ENCODE measurements at places on chromosomes 16 and 17. TPM values are rescaled to one million over a fixed set of nuclear protein-coding genes. Genes with fewer than 3 reads are reported as not detected.

GRCh38 chr17:17067257-17067656 is 25.0 kb downstream of the MPRIP start:
- no peaks in the 10 kb centered on the region for H3K27me3 ChIP-seq
- no peaks in the 10 kb centered on the region for H3K36me3 ChIP-seq
- no peak for DNase-seq
- H3K27ac ChIP-seq = no peak overlapping the region
- peaks cover 36% of the 10 kb centered on the region for H3K4me1 ChIP-seq
- H3K4me3 ChIP-seq = no peak overlapping the region

The ADAD2 gene
- total RNA-seq = not detected

The ZFP3 gene
- total RNA-seq = 0.21 TPM

DNA sequence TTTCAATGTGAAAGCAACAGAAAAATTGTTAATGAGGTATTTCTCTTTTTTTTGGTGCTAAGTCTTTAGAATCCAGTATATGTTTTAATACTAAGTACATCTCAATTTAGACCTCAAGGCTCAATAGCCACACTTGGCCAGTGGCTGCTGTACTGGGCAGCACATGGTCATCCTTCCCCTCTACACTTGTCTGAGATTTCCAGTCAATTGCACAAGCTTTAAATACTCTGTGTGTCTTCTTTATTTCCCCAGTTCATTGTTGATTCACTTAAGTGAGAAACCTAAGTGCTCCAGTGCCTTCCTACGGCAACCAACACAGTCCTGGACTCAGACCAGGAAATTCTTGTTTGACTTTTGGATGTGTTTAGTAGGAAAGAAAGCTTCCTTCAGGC is 62.2 kb downstream of the TNRC6C start:
- no peak overlapping the region for H3K4me3 ChIP-seq
- no peak overlapping the region for H3K27ac ChIP-seq
- H3K36me3 ChIP-seq = no peaks in the 10 kb centered on the region
- no peak for DNase-seq
- no peaks in the 10 kb centered on the region for H3K27me3 ChIP-seq

DNA sequence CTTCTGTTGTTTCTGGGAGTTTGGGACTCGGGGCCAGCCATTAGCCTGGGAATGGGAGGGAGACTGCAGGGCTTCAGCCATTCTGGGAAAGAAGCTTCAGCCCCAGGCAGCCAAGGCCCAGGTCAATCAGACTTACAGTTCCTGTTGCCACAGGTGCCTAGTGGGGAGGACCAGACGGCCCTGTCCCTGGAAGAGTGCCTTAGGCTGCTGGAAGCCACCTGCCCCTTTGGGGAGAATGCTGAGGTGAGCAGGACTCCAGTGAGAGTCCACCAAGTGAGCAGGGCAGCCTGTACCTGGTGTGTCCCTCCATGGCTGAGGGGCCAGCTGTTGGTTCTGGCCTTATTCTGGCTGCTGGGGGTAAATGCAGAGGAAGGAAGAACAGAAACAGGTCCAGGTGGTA is 8.7 kb downstream of the NFE2L1 start:
- H3K27me3 ChIP-seq = no peaks in the 10 kb centered on the region
- no peak overlapping the region for H3K27ac ChIP-seq
- no peak for DNase-seq
- H3K36me3 ChIP-seq = peaks cover 70% of the 10 kb centered on the region
- H3K4me3 ChIP-seq = no peak overlapping the region

The LPCAT2 gene
- total RNA-seq = 44.2 TPM

The ZACN gene
- not detected for total RNA-seq

The FBXO39 gene
- not detected for total RNA-seq

The GRB7 gene
- 1.6 TPM for total RNA-seq

GRCh38 chr17:41186872-41187271 is 2.2 kb upstream of the KRTAP4-1 start:
- no peak for DNase-seq
- H3K27me3 ChIP-seq = no peaks in the 10 kb centered on the region
- no peaks in the 10 kb centered on the region for H3K4me1 ChIP-seq
- no peak overlapping the region for H3K4me3 ChIP-seq
- no peaks in the 10 kb centered on the region for H3K36me3 ChIP-seq
- H3K27ac ChIP-seq = no peak overlapping the region

GRCh38 chr16:48393485-48394354 is 8.5 kb upstream of the SIAH1 start:
- no peaks in the 10 kb centered on the region for H3K27me3 ChIP-seq
- no peaks in the 10 kb centered on the region for H3K4me1 ChIP-seq
- H3K4me3 ChIP-seq = no peak overlapping the region
- H3K36me3 ChIP-seq = no peaks in the 10 kb centered on the region
- no peak overlapping the region for H3K27ac ChIP-seq
- DNase-seq = peak; percentile 65

DNA sequence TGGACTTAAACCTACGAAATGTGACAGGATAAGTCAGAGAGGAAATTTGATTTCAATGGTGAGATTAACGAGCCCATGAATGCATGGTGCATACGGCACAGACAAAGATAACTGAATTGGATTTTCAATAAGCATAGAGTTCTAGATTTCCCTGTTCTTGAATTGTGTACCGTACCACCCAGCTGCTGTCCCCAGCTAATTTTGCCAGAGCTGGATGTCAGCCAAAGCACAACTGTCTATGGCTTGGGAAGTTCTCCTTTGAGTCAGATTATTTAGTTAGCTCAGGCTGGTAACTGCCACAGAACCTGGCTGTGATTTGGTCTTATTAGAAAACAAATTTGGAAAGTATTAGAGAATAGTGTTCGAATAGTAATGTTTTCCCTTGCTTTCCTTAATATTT is 143.1 kb downstream of the CDH13 start:
- no peak for DNase-seq
- peaks cover 13% of the 10 kb centered on the region for H3K4me1 ChIP-seq
- no peaks in the 10 kb centered on the region for H3K27me3 ChIP-seq
- H3K27ac ChIP-seq = no peak overlapping the region
- no peaks in the 10 kb centered on the region for H3K36me3 ChIP-seq

GRCh38 chr16:23351360-23351759 is 49.3 kb downstream of the SCNN1B start:
- no peak overlapping the region for H3K27ac ChIP-seq
- no peaks in the 10 kb centered on the region for H3K27me3 ChIP-seq
- no peaks in the 10 kb centered on the region for H3K4me1 ChIP-seq
- H3K4me3 ChIP-seq = no peak overlapping the region
- DNase-seq = no peak
- H3K36me3 ChIP-seq = no peaks in the 10 kb centered on the region

The BEAN1 gene
- not detected for total RNA-seq

DNA sequence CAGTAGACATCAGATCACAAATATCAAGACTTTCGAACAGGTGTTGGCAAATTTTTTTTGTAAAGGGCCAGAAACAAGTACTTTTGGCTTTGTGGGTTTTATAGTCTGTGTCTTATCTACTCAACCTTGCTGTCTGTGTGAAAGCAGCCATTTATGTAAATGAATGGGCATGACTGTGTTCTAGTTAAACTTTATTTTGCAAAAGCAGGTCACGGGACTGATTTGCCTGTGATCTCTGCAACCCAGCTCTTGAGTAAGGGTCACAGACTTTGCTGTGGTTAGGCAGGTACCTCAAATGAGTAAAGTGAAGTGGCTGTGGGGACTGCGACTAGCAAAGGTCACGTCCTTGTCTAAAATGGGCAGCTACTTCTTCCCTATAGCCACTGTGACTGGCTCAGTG is 136.5 kb downstream of the FTO start:
- H3K36me3 ChIP-seq = no peaks in the 10 kb centered on the region
- no peaks in the 10 kb centered on the region for H3K27me3 ChIP-seq
- DNase-seq = no peak
- no peak overlapping the region for H3K27ac ChIP-seq
- no peaks in the 10 kb centered on the region for H3K4me1 ChIP-seq

DNA sequence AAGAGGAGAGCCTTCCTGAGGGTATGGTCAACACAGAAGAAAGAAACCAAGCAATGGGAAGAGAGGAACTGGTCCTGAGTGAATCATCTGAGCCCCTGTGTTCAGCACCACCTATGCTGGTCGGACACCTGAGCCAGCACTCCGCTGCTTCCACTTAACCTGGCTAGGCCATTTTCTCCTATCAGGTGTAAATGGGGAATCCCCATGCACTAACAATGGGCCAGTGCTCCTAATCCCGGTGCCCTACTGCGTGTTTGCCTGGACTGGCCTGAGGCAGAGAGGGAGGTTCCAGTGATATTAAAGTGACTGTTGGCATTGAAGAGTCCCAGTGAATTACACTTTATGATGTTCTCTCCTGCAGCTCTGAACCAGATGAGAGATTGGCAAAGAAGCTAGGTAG is 34.4 kb upstream of the XYLT2 start:
- no peak for DNase-seq
- no peaks in the 10 kb centered on the region for H3K27me3 ChIP-seq
- H3K4me1 ChIP-seq = no peaks in the 10 kb centered on the region
- no peak overlapping the region for H3K27ac ChIP-seq
- H3K36me3 ChIP-seq = no peaks in the 10 kb centered on the region

GRCh38 chr16:73152386-73153125 is 104.6 kb upstream of the ZFHX3 start:
- H3K27ac ChIP-seq = no peak overlapping the region
- no peak for DNase-seq
- no peaks in the 10 kb centered on the region for H3K36me3 ChIP-seq

- no peak overlapping the region for H3K4me3 ChIP-seq
- H3K27ac ChIP-seq = no peak overlapping the region
- DNase-seq = no peak
- no peaks in the 10 kb centered on the region for H3K27me3 ChIP-seq
- H3K36me3 ChIP-seq = no peaks in the 10 kb centered on the region
Measured at GRCh38 chr16:84850714-84851113, 30.9 kb downstream of the CRISPLD2 start.
